Activated CD4-positive, alpha-beta T cell treated with anti-CD3 and anti-CD28 coated beads, Interleukin-2, amount 50 U/mL, for 24 hours (primary cell): ENCODE measurements at places on chromosomes 4 and X.

DNA sequence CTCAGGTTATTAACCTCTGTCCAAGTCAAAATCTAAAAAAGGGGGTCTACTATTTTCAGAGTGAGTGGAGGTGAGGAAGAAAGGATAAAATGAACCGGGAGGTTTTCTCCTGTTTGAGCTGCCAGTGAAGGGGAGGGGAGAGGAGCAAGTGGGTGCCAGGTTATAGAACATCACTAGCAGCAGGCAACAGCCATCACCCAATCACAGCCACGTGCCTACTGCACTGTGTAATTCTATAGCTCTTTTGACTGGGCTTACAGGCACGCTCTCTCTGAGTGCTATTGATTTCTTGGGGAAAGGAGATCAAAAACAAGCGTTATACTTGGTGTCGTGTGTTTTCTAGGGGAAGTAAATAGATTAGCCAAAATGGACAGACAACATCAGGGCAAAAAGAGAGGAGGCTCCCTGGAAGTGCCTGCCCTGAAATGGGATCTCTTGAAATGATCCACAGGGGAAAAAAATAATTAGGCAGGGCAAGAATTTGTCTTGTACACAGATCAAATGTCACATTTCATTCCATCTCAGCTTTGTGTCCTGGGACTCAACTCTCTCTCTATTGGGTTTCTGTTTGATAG, 300.5 kb upstream of the LCORL start:
- DNase-seq = no peak

DNA sequence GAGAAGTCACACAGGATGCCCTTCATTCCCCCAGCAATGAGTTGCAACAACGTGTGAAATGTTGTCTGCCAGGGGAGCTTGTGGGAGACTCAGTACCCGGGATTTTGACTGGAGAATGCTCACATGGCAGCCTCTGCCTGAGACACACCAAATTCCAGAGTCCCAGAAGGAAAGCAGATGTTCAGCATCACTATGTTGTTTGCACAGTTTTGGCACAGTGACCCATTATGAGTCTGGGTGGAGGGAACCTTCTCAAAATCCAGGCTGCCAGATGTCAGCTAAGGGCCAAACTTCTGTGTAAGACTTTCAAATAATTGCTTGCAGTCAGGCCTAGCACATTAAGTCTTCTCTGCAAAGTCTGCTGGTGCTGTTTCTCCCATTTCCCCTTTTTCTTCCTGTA, 1029.7 kb upstream of the TENM3 start:
- no peak for DNase-seq

DNA sequence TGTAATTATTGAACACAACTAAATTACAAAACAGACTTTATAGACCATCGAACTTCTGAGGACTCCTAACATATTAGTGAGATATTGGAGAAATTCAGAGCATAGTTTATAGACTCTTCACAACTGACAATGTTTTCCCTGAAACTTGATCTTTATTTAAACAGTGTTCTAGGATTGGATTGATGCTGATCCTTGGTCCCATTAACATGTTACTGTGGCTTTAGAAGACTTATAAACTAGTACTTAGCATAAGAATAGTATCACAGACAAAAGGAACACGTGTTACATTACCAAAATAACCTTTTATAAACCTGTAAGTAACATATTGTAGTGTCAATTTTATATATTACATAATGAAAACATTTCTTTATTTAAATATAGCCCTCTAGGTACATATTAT, 689.6 kb downstream of the CCSER1 start:
- no peak for DNase-seq

GRCh38 chr4:7487502-7487901, 52.8 kb upstream of the PSAPL1 start:
- no peak for DNase-seq

DNA sequence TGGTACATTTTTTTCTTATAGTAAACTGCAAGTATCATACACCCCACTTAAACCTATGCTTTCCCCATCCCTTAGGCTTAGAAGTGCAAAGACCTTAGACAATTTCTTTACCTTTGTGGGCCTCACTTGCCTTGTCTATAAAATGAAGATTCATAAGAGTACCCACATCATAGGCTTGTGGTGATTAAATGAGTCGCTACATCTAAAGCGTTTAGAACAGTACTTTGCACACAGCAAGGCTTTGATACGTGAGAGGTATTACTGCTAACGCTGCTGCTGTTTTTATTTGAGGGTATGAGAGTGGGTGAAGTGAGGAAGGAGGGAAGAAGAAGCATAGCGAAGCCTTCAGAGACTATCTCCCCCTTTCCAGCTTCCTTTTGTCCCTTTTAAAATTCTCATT, 87.8 kb upstream of the RPS6KA3 start:
- no peak for DNase-seq

GRCh38 chr4:26106776-26107175, 192.8 kb downstream of the SMIM20 start:
- no peak for DNase-seq

- no peak for DNase-seq
These were observed 177.2 kb downstream of the TRIML1 start for GRCh38 chr4:188316391-188316790.

- DNase-seq = peak; percentile 17
These were observed 22.8 kb downstream of the STAP1 start for GRCh38 chr4:67581208-67581857.

DNA sequence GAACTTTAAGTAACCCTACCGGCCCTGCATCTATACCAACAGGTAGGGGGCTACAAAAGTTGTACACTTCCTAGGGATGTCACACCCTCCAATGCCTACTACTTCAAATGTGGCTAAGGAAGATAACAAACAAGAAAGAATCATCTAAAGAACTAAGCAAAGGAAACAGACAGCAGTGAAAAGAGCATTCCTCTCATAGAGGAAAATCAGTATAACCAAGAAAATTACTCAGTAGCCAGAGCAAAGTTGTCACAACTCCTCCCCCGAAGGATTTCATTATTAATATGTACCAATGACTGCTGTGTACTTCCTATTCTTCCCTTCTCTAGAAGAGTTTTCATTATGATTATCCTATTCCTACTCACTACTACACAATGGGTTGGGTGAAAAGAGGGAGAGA, 12.6 kb downstream of the ANKRD17 start:
- no peak for DNase-seq

DNA sequence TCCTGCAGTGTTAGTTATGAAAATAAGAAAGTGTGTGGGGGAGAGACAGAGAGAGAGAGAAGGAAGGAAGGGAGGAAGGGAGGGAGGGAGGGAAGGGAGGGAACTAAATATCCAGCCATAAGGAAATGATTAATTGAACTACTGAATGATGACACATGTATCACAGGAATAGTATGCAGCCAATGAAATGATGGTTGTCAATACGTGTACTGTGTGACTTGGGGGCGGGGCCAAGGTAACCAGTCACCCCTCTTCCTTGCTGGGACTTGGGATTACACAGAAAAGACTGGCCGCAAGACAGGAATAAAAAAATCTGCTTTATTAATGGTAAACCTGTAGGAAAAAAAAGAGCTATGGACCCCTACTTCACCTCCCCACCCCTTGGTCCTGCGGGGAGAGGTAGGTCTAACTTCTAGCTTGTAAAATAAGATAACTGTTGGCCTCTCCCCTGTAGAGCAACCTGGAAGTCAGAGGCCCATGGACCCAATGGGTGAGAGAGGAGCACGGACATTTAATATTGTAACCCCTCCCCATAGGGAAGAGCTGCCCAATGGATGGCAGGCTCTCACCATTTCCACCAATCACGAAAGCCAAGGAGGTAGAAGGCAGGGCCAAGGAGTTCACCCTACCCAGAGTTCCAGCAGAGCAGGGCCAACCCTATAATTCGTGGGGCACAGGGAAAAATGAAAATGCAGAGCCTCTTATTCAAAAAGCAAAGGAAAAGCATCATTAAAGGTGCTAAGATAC, 7.4 kb downstream of the PPP2R2C start:
- no peak for DNase-seq
